ENCODE measurements at places on chromosomes 3 and 15. TPM values are rescaled to one million over a fixed set of nuclear protein-coding genes. Genes with fewer than 3 reads are reported as not detected.
A peak's percentile ranks its signal among the peaks of the same experiment; 100 is the strongest.

DNA sequence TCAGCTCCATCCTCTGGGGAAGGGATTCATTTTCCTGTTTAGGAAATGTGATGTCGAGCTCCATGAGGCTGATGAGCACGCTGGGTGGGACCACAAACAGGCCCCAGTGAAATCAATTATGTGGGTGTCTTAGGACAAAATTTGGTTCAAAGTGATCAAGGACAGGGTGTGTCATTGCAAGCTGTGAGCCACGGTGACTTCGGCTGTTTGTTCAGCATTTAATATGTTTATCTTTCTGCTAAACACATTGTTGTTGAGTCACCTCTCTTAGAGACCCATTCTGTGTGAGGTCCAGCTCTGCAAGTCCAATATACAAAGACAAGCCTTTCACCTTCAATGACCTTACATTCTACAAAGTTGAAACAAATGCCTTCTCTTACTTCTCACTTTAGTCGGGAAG lies 41.3 kb downstream of the SSR3 start:
- no peak for ATAC-seq

GP5 gene
- total RNA-seq = 0.08 TPM

SLC28A1 gene
- not detected for total RNA-seq

DNA sequence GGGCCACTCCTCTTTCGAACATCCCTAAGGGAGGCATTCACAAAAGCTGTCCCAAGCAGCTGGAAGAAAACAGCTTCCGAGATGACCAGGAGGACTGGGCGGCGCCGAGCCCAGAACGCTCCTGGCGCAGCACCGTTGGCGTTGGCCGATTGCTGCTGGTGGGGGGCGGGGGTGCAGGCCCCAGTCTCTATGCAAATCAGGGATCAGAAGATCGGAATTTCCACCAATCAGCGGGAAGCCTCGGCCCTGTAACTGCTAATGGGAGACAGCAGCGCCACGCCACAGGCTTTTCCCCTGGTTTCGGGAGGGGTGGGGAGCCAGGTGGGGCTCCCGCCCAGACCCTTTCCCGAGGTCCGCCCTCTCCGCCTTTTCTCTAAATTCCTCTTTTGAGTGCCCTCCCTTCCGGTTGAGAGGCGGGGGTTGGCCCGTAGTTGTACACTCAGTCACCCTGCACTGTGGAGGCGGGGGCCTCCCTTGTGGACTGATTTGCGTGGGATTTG lies 27.0 kb downstream of the HMCES start:
- peak; percentile 70 for ATAC-seq

DNA sequence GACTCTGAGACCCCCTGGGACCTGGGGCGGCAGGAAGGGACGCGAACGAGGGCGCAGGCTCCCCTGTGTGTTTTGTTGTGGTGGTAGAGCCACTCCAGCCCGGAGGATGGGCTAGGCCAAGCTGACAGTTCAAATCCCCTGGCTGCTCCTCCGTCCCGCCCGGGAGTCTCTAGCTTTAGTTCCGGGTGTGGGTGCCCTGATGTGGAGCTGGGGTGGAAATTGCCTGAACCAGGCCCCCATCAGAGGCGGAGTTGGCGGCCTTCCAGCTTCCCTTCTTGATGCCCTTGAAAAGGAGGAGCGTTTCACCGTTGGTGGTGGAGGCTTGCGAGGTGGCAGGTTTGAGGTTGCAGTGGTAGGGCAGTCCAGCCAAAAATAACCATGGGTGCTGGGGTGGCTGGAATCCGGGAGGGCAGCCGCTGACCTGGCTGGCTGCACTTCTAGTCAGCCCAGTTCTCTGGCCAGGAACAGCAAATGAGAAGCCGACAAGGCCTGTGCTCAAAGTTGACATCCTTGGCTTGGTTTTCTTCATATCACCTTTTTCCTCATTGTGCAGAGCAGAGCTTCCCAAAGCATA lies 817 bp downstream of the CLK3 start:
- peak; percentile 28 for ATAC-seq

- no peak for ATAC-seq
These were observed 37.7 kb downstream of the MEGF11 start for GRCh38 chr15:66215811-66216210.

DNA sequence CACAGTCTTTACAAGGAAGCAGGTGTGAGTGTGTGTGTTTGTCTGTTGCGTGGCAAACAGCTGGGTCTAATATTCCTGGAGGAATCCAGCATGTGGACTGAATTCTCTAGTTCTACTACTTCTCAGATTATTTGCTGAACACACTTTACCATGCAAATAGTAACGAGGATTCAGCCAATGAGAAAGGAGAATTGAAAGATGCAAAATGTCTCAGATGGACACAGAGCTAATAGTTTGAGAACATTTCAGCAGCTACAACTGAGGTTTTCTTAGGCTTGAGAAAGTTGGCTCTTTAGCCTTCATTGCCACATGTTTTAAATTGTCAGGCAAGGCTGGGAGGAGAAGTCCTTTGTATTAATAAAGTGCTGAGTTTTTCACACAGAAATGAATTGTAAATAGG lies 568.0 kb upstream of the MDFIC2 start:
- ATAC-seq = no peak

SCAP gene
- 59.8 TPM for total RNA-seq

- ATAC-seq = no peak
These were observed 51.1 kb downstream of the POMGNT2 start for GRCh38 chr3:43054754-43055153.

CNTN6 gene
- not detected for total RNA-seq

QARS1 gene
- total RNA-seq = 252 TPM

DNA sequence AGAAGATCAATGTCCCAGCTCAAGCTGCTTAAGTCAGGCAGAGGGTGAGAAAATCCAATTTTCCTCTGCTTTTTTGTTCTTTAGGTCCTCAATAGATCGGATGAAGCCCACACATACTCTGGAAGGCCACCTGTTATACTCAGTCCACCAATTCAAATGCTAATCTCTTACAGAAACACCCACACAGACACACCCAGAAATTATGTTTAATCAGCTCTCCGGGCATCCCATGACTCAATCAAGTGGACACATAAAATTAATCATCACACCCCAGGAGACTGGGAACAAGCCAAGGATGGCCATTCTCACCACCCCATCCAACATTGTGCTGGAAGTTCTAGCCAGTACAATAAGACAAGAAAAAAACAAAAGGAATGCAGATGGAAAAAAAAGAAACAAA lies 67.8 kb upstream of the SLC24A5 start:
- no peak for ATAC-seq

DNA sequence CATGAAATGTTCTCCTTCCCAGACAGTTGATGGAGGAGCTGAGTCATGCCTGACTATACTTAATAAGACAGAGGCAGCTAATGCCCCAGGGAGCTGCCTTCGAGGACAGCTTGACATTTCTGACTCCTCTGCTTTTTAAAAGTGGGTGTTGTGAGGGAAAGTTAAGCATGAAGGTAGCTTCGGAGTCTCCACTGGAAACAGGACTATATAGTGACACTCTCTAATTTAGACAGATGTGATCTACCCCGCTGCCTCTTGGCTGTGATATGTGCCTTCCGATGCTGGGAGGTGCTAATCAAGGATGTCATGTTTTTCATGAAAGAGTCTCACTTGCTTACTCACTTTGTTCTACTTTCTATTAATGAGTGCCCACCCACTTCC lies 72.7 kb downstream of the IL1RAP start:
- ATAC-seq = peak; percentile 86

TEX55 gene
- total RNA-seq = not detected

GRCh38 chr15:83890587-83890986 lies 236.7 kb downstream of the ADAMTSL3 start:
- peak; percentile 20 for ATAC-seq

DNA sequence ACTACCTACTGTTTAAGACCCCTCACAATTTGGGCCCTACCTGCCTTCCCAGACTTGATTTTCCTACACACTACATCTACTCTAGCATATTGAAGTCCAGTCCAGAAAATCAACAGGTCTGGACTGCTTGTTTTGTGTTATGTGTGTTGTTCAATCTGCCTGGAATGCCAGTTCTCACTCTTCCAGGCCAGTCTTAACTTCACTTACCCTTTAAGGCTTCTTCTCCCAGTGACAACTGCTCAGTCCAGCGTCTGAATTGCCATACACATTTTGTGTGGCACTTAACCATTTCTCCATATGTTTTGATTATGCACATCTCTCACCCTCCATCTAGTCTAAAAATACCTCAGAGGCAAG lies 1.1 kb downstream of the TICRR start:
- no peak for ATAC-seq

HRG gene
- total RNA-seq = 0.12 TPM

DNA sequence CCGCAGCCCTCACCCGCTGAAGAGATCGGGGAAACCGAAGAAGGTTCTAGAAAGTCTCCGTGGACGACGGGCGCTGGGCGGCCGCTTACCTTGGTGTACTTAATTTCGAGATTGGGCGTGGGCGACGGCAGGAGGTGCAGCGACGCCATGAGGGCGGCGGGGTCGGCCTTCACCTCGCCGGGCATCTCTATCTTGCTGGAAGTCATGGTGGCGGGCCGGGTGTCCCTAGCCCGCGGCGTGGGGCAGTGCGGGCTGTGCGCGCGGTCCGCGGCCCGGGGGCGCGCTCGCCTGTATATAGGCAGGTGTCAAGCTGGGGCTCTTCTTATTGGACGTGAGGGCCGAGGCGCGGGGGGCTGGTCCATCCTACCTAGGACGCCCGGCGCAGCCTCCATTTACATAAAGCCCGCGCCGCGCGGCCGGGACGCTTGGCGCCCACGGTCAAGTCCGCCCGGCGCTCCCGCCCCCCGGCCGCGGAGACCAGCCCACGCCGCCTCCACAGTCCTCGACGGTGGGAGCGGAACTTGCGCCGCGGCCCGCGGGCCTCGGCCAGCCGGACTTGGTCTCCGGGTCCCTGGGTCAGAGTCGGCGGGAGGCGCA lies at the start of gene ALDH1A2:
Gene ALDH1A2 (minus strand): TSS at position 267 of the 597 bp plus-strand sequence. CDS start 61 bp downstream, at position 206.
- peak; percentile 37 for ATAC-seq

OCA2 gene
- 1.6 TPM for total RNA-seq

DNA sequence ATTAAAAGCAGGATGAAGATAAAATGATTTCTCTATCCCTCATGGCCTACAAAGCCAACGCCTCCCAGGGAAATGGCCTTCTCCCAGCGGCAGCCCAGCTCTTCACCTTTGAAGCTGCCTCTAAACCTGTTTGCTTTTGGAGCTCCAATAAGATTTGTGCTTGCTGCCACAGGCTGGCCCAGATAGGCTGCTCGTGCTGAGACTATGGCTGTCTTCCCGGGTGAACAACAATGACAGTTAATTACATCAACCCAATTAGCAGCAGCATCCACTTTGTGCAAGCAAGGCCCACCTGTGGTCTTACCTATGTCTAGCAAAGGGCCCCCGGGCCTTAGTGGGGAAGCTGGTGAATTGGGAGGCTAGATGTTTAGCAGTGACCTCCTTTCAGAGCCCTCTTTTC lies 179.6 kb downstream of the P3H2 start:
- no peak for ATAC-seq

DNA sequence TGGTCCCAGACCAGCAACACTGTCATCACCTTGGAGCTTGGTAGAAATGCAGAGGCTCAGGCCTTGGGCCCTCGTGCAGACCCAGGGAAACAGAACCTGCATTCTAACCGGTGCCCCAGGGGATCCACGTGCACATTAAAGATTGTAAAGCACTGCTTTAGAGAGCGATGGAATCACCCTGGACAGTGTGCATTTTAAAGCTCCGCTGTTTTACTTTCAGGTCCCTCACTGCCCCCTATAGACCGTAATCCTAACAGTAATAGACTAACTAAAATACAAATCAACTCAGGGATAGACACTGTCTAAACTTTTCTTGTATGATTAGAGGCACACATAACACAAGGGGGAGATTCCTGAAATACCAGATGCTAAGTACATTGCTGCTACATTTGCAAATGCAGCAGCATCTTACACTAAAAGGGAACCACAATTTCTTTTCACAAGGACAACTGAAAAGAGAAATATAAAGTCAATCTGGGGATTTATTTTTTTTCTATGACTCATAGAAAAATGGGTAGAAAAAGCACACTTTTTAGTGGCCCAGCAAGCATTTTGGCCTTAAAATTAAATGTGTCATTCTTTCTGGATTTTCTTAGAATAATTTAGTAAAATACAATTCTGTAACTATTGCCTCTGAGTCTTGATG lies 10.5 kb upstream of the SH3GL3 start:
- peak; percentile 80 for ATAC-seq

DNA sequence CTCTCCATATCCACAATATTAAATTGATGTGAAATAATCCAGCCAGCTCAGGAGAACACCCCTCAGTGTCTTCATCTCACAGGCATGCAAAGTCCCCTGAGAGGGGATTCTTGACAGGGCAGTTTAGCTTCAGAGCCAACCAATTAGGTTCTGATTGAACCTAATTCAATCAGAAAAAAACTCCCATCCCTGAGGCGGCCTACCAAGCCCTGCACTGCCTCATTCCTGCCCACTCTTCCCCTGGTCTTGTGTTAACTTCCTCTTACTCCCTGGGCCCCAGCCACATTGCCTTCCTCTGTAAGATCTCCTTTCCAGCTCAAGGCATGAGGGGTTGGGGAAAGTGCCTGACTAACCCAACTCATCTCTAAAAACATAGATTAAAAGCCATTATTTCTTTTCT lies 46.1 kb downstream of the FRMD4B start:
- no peak for ATAC-seq

DNA sequence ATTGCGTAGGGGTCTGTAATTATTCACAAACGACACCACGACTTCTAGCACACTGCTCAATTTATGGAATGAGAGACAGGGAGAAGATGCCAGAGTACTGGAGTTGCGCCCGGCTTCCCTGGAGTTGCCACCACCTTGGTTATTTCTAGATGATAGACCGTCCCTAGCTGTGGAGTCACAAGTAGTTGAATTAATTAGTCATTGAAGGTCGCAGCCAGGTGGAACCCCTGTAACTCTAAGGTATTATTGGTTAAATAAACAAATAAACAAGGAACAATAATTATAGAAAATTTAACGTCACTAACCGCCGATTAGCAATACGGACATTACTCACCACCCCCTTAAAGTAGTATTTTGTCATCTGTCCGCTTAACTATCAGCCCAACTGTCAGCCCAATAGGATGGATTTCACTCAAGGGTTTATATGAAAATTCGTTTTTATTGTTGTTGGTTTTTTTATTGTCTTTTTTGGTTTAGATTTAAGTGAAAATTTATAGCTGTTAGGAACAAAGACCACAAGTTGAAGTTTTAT lies 911 bp upstream of the AZI2 start:
- ATAC-seq = peak; percentile 1

OIP5 gene
- 6.4 TPM for total RNA-seq

DNA sequence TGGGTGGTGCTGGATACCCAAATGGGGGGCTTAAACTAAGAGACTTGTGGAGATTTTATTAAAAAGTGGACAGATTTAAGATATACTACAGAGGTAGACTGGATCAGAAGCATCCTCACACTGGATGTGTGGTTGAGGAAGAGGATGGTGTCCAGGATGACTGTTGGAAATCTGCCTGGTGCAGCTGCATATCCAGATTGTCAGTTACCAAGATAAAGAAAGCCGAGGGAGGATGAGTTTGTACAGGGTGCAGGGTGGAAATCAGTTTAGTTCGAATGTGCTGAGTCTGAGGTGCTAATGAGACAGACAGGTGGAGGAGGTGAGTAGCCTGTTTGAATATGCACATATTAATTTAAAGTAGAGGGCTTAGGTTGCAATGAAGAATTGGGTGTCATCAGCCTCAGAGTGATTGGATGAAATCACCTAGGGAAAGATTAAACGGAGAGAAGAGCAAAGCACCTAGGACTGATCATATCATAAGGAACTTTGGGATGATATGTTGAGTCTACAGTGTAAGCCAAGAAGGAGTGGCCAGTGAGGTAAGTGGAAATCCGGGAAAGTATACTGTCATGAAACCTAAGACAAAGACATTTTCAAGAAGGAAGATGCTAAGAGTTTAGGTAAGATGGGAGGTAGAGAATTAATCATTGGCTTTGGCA lies 74.1 kb upstream of the GOLGA8B start:
- ATAC-seq = no peak

P2RY1 gene
- 20.5 TPM for total RNA-seq

GRCh38 chr3:48662753-48663488 lies at the start of gene CELSR3:
CELSR3 (minus strand) TSS chr3:48662886; CDS start chr3:48662634, 252 bp downstream.
- peak; percentile 63 for ATAC-seq

UPK1B gene
- total RNA-seq = 0.96 TPM

KBTBD13 gene
- not detected for total RNA-seq

ANO10 gene
- total RNA-seq = 24.8 TPM

Data from esophagus mucosa (tissue), 1 donor.